ENCODE measurements at places on chromosomes 12 and 14.

DNA sequence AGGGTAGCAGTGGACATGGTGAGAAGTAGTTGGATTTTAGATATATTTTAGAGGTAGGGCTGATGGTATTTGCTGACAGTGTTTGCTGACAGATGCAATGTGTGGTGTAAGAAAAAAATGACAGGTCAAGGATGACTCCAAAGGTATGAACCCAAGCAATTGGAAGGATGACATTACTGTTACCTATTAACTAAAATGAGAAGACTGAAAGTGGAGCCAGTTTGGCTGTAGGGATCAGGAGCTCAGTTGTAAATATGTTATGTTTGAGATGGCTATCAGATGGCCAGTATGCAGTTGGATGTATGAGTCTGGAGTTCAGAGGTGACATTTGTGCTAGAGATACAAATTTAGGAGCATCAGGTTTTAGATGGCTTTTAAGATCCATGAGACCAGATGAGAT lies 17.4 kb upstream of the SERPINA6 start:
- DNase-seq = no peak

DNA sequence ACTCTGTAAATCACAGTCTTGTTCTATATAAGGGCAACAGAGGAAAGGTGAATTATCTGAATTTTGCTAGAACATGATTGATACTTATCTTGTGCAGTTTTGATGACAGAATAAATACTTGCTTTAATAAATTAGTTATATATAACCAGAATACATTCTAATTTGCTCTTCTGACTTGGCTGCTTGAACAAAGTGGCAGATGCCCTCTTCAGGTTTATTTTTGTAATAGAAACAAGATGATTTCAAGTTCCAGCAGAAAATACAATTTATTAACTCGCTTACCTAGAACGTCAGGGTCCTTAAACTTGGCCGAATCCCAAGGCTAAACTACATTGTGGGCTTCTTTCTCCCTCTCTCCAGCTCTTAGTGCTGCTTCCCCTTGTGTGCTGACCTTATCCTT lies 57.6 kb upstream of the SSTR1 start:
- DNase-seq = no peak

DNA sequence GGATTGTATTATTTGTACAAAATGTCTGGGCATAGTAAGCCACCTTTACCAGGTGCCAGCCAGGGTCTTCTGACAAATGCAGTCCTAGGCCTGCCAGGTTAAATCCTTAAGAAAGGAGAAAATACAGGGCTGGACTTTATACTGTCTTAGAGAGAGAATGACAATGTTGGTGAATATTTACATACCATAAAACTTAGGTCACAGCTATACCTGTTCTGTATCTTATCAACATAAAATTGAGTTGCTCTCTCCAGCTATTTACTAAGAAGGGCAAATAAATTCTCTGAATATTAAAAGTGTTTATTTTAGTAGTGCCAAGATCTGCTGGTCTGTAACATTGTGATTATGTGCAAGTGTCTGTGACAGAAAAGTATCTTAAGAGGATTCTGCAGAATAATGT lies 971.1 kb downstream of the AACS start:
- no peak for DNase-seq

DNA sequence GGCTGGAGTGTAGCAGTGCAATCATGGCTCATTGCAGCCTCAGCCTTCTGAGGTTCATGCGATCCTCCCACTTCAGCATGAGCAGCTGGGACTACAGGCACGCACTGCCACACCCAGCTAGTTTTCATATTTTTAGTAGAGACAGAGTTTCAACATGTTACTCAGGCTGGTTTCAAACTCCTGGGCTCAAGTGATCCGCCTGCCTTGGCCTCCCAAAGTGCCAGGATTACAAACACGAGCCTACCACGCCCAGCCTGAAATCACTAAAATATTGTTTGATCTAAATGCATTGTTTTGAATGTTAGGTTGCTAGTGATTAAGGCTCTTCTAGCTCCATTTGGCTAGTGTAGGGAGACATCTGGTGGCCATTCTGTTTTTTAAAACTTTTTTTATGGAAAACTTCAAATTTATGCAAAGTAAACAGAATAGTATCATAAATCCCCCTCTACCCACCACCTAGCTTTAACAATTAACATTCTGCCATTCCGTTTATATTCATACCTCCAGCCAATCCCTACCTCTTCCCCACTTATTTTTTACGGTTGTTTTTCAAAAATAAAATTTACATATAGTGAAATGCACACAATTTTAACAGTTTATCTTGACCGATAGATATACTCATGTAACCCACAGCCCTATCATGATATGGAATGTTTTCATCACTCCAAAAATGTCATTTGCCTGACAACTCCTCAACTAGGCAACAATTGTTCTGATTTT lies 37.8 kb downstream of the MYO1H start:
- DNase-seq = no peak

DNA sequence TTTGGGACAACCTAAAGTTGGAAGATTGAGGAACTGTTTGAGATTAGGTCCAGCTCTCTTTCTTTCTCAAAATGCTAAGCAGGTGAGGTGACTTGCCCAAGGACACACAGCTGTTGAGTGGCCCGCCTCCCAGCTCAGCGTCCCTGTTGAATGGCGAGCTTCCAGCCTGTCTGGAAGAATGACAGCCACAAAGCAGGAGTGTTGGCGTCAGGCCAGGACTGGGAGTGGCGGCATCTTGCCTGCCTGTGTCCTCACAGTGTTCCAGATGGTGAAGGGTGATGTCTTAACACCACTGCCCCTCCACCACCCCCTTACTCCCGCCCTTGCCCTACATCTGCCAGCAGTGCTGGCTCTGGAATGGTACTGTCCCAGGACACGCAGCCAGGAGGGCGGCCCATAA lies 4.4 kb upstream of the CEBPE start:
- no peak for DNase-seq

DNA sequence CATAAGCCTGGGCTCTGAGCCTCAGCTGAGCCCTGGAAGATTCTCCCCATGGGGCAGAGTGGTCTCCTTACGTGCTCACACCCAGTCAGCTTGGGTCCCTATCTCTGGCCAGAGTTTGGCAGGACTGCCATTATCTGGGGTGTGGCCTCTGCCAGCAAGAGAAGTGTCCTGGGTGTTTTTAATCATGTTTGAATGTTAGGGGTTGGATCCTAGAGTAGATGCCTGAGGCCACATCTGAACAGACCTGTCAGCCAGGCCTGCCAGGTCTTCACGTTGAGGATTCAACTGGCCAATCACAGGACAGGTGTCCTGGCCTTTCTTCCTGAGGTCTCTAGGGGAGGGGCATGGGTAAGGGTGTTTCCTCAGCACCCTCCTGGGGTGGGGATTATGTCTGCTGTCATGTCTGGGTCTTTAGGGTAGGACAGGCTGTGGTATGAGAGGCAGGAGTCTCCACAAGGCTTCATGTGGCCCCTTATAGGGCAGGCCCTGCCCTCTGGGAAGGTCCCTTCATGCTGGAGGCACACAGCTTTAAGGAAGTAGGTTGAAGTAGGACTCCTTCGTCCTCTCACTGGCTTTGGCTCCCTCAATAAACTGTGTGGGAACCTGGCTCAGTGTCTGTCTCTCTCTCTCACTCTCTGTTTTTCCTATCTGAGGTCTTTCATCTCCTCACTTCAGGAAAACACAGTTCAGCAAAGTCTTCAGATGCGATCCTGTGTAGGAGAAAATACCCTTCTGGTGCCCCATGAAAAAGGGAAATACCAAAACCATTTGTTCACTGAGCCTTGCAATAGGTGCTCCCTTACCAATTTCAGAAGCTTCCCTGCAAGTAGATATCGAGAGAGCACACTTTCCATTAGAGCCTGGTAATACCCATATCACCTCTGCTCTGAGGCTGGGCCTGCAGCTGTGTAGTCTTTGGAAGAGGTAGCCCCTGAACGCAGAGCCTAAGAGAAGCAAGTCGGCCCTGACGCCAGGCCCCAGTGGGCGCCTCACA lies 6.7 kb upstream of the FITM1 start:
- DNase-seq = no peak
